Smooth muscle cell of bladder (primary cell): ENCODE measurements at places on chromosomes 6 and 20. TPM values are rescaled to one million over a fixed set of nuclear protein-coding genes. Genes with fewer than 3 reads are reported as not detected.

MRAP2 gene
- 0.28 and 0.65 TPM in 2 replicates for total RNA-seq

ESR1 gene
- total RNA-seq: 0.71 and 0.92 TPM in 2 replicates

KCNK15 gene
- total RNA-seq: 0.28 and 0.83 TPM in 2 replicates

PHACTR3 gene
- total RNA-seq: not detected in 2 replicates
